ENCODE measurements at places on chromosomes 5 and 9.

- DNase-seq = no peak
Observed at GRCh38 chr5:74063821-74064220, 437.8 kb downstream of the ARHGEF28 start.

DNA sequence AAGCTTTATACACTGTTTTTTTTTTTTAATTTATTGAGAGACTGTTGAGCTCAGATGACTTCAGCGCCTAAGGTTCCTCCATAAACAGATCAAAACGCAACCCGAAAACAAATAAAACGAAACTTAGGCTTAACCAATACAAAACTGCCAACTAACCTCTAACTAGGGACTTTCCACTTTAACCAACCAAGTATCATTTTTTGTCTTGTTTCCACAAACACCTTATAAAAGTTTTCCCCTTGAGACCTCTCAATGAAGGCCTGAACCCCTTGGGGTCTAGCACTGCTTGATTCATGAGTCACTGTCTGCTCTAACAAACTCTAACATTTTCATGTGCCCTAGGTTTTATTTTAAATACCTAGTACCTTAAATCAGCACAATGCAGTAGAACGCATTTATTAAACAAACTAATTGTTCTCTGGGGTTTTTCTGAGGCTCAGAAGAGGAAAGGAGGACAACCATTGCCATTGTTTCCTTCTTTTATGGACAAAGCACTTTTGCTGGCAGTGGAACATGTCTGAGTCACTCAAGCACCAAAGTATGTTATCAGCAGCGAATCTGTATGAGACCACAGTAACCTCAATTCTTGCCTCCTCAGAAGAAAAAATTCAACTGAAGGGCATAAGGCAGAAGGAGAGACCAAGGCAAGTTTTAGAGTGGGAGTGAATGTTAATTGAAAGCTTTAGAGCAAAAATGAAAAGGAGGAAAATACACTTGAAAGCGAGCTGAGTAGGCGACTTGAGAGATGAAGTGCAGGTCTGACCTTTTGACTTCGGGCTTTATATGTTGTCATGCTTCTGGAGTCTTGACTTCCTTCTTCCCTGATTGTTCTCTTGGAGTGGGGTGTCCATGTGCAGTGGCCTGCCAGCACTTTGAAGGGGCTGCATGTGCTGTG lies 97.7 kb upstream of the HCN1 start:
- no peak for DNase-seq

DNA sequence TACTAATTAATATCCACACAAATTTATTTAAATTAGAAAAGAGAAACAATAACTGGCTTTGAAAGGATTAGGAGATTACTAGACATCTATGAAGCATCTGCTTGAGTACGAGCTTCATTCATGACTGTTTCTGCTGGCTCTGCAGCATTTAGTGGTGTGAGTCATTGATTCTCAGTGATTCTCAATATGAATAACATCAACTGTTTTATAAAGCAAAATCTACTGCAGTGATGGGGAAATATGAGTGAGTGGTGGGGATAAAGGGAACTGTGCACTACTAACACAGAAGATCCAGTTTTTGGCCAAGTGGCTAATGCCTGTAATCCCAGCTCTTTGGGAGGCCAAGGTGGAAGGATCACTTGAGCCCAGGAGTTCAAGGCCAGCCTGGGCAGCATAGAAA lies 8.4 kb downstream of the FNBP1 start:
- DNase-seq = no peak

DNA sequence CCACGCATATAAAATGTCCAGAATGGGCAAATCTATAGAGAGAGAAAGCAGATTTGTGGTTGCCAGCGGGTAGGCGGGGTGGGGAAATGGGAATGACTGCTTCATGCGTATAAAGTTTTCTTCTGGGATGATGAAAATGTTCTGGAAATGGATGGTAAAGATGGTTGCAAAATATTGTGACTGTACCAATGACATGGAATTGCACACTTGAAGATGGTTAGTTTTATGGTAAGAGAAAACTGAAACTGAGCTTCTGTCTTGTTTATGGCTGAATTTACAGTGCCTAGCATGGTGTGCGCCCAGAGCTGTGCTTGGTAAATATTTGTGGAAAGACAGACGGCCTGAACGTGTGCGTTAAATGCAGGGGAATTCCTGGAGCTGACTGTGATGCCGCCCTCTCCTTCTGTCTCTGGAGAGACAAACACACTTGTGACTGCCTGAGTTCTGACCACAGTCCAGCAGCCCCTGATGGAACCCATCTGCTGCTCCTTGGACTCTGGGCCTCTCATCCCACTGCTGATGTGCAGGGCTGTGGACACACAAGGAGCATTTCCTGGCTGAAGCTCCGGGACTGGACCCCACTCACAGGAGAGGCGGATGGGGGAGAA lies 8.6 kb upstream of the PTGES start:
- no peak for DNase-seq

DNA sequence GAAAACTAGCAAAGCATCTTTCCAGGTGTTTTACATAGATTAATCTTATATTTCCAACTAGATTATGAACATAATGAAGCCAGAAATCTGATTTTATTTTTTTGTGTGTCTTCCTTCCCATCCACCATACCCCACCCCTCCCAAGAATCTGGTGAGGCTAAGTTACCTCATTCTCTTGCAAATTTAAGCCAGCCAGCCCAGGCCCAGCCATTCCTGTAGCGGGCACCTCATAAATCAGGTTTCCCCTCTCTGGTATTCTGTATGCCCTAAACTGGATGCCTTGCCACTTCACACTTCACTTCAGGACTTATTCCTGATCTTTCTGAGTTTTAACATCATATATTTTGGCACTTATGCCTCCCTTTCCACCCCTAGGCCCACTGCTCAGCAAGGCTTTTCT lies 21.8 kb downstream of the C9 start:
- no peak for DNase-seq

DNA sequence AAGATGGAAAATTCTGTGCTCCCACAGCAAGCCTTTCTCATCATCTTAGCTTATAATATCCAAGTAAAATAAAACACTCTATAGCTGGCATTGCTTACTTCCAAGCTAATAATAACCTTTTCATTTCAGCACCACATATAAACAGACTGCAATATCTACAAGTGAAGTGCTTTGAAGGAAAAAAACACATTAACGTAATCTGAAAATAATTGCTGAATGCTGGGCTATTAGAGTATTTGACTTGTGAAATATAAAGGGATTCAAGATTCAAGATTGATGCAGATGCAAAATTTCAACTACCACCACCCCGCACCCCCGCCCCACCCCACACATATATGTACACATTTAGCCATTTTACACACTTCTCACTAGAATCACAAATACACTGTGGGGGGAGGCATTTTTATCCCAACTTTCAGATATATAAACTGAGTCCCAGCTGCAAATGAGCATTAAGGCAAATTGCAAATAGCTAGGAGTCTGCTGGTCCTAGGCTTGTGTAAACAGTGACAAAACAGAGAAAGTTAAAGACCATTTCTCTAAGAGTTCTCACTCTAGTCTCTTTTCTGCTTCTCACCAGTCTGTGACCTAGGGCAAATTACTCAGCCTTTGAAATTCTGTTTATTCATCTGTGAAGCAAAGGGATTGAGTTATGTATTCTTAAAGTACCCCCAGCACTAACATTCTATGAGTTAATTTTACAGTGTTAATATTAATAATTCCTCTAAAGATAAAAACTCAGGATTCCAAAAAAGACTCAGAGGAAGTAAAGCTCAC lies 489.4 kb downstream of the PRELID2 start:
- no peak for DNase-seq

DNA sequence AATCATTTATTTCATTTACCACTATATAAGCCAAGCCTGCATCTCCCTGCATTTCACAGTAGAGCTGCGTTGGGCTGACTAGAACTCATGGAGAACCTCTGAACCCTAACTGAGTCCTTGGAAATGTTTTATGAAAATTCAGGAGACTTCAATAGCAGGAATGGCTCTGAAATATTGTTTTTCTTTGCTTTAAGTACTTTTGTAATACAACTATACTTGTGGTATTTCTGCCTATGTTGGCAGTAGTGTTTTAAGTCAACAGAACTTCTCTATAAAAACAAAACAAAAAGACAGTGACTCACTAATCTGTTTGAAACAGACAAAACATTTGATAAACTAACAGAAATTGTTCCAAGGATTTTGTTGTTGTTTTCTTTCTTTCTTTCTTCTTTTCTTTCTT lies 489.2 kb upstream of the MEF2C start:
- no peak for DNase-seq

GRCh38 chr5:14684757-14685156 lies 20.2 kb downstream of the OTULIN start:
- no peak for DNase-seq

DNA sequence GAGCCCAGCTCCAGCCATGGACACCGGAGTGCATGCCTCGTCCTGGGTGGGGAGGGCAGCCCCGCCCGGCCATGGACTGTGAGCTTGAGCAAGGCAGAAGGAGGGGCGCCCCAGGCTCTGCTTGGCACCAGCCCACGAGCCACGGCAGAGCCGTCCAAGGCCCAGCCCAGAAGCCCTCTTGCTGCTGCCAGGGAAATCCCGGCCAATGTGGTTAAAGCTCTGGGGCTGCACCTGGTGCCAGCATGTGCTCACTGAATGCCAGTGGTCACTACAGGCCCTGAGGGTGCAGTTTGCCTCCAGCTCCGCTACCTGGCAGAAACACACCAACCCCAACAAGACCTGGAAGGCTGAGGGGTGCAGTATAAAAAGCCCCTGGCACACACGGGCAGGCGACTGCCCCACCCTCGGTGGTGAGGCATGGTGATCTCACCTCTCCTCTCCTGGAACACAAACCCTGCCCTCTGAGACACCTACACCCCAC lies 11.8 kb downstream of the BRD3 start:
- no peak for DNase-seq

DNA sequence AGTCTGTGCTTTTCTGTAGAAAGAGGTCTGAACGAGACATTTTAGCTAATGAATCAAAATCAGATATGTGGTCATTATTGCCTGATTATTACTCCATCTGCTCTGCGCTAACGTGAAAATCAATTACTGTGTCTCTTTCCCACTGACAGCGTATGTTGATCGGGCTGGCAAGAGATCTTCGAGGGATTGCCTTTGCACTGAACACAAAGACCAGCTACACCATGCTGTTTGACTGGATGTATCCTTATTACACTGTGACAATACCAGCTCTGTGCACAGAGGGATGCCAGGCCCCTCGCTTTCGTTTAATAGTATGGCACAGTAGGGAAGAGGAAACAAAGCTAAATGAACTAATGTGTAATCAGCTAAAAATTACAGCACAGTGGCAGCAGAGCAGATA lies 103.7 kb upstream of the TLX3 start:
- DNase-seq = no peak

DNA sequence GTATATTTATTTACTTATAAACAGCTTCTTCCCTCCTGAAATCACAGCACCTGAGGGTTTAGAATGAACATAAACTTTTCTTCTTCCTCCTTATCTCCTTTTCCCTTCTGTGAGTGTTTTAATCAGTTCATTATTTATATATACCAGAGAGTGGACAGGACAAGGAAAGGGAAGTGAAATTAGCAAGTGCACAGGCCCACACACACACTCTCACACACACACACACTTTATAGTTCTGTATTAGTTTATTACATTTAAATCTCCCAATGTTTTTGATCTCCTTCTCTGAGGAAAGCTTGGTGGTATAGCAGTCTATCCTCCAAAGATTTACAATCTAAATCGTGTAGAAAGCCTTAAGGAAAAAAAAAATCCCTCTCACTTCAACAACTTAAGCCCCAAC lies 353.5 kb downstream of the NDUFS4 start:
- DNase-seq = no peak

GRCh38 chr5:125337294-125337693 lies 590.9 kb upstream of the ZNF608 start:
- no peak for DNase-seq

GRCh38 chr9:74777136-74777879 lies 110.4 kb downstream of the TRPM6 start:
- DNase-seq = peak; percentile 31

DNA sequence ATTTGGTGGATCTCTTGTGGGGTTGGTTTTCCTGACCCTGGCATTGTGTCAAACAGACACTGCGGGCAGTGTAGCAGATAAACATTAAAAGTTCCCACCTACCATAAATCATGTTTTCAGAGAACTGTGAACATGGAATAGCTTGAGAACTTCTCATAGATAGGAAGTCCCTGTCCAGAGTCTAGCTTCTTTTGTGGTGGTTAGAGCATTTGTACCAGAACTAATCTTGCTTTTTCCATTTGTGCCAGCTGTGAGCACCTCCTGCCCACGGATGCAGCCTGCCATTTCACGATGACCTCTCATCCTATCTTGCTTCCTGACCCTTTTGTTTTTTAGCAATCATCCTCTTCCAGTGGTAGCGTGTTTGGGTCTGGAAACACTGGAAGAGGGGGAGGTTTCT lies 61.4 kb downstream of the FAM78A start:
- no peak for DNase-seq

DNA sequence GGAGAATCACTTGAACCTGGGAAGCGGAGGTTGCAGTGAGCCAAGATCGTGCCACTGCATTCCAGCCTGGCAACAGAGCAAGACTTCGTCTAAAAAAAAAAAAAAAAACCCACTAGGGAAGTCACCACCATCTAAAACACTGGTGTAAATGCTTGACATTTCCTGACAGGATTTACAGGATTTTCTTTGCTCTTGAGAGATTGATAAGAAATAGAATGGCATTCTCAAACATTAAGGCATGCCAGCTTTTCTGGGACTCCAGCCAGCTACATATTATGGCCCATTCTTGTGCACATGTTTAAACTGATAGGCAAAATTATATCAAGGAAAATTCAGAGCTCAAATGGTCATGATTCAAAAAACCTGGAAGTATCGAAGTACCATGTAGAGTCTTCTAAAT lies 28.7 kb downstream of the GTF3C4 start:
- no peak for DNase-seq

DNA sequence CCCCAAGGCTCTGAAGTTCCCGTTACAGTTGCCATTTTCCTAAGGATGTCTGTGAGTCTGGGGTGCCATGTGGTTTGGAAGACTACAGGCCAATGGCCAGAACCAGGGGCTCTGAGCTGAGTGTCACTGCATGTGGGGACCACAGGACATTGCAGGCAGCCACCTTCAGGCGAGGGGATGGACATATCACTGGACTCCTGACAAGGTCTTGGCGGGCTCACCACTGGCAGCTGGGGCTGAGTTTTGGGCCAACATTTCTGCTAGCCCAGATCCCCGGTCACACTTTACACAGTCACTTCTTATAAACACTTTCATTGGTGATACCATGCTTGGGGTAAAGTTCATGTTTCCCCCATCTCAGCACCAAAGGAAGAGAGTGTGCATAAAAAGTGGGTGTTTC lies 109.8 kb downstream of the RASGRF2 start:
- no peak for DNase-seq

DNA sequence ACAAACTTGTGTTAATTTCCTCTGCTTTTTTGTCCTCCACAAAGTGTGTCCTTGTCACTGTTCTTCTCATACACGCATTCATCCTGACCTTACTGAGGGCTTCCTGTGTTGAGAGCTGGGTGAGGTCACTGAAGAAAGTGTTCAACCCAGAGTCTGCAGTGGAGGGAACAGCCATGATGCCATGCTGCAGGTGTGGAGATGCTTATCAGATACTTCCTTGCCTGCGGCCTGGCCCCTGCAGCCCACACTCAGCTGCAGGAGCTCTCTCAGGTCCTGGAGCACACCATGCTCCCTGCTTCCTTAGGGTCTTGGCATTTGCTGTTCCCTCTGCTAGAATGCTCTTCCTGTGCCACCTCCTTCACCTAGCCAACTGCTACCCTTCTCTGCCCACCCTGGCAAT lies 108.1 kb upstream of the SPRY4 start:
- DNase-seq = no peak
